ENCODE measurements at places on chromosomes 3 and 15.

DNA sequence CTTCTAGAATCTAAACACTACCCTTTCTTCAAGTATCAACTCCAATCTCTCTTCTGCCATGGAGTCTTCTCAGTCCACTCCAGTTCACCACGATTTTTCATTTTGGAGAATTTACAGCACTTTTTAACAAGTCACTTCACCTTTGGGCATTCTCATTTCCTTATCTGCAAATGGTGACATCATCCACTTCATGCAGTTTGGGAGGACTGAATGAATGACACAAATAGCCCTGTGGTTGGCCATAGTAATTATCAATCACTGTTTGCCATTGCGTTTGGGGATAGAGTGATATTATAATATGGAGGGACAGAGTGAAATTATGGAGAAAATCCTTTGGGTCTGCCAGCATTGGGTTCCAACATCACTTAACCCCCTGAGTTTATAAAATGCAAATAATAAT lies 38.0 kb upstream of the TM4SF1 start:
- DNase-seq: no peak

DNA sequence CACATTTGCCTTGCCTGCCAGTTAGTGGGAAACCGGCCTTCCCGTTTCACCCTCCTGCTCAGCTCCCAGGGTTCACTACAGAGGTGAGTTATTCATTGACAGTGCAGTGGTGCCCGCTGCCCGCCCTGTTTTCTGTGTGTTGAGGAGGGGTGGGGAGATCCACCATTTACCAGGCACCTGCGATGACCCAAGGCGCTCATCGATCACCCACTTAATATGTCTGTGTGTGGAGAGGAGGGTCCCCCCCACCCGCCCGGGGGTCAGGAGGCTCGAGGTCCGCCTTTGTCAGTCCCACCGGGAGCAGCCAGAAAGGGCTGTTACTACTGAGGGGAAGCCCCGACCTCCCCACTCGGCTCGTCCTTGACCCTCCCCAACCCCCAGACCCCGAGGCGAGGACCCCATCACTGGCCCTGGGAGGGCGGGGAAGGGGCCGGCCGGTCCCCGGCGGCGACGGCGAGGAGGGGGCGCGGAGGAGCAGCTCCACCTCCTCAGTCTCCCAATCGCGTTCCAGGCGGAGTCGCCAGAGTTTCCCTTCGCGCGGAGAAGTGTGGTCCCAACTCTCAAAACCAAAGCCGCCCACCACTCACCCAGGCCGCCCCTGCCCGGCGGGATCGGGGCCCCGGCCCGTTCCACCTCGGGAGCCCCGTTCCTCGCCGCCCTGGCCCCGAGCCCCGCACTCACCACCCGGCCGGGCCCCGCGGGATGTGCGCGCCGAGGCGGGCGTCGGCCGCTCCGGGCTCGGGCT lies 1.1 kb downstream of the PLXNB1 start:
- DNase-seq: no peak

GRCh38 chr15:83809345-83809744 lies 155.4 kb downstream of the ADAMTSL3 start:
- no peak for DNase-seq

GRCh38 chr3:42510325-42510724 lies 7.9 kb downstream of the VIPR1 start:
- no peak for DNase-seq

DNA sequence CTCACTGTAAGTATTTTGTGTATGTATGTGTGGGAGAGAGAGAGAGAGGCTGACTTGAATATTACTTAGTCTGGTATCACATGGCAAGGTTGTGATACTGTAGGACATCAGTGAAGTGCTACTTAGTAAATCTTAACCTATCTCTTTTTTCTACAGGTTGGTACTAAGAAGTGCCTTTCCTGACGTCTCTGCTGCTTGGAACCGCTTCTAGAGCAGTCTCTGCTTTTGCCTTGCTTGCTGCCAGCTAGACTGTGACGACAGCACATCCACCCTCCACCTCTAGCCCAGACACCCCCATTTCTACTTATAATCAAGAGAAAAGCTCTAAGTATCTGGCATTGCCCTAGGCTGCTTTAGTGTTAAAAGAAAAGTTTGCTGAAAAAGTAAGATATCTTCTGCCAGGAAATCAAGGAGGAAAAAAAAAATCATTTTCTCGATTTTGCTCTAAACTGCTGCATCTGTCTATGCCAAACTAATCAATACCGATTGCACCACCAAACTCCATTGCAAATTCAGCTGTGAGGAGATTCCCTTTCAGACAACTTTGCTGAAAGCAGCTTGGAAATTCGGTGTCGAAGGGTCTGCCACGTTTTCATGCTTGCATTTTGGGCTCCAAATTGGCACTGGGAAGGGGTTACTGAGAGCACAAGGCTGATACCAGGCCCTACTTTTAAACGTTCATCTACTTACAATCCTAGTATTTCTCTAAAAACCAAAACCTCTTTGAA lies 30.7 kb downstream of the MBNL1 start:
- DNase-seq: no peak

GRCh38 chr3:35641920-35642527 lies 2.7 kb downstream of the ARPP21 start:
- no peak for DNase-seq

DNA sequence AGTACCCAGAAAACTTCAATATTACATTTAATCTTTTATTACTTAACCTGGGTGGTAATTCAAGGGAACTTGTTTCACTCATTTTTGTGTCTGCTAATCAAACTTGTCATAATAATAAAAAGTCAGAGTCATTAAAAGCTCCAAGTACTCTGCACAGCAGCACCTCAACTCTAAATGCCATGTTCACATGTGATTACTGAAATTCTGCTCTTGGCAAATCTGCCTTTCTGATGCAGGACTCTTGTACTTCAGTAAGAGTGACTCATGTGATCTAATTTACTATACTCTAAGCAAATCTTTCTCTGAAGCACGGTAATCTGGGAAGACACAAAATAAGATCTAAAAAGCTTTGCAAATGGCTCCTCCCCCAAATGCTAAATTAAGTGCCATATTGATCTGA lies 6.4 kb downstream of the ROBO1 start:
- DNase-seq: no peak

GRCh38 chr3:154590675-154591384 lies 160.8 kb upstream of the GPR149 start:
- DNase-seq: no peak

GRCh38 chr15:92920595-92921161 lies 20.6 kb downstream of the CHD2 start:
- DNase-seq: no peak
